ENCODE measurements at places on chromosomes 2 and 18.

- no peak for DNase-seq
These were observed 105.8 kb upstream of the LYPD6 start for GRCh38 chr2:149224543-149224942.

DNA sequence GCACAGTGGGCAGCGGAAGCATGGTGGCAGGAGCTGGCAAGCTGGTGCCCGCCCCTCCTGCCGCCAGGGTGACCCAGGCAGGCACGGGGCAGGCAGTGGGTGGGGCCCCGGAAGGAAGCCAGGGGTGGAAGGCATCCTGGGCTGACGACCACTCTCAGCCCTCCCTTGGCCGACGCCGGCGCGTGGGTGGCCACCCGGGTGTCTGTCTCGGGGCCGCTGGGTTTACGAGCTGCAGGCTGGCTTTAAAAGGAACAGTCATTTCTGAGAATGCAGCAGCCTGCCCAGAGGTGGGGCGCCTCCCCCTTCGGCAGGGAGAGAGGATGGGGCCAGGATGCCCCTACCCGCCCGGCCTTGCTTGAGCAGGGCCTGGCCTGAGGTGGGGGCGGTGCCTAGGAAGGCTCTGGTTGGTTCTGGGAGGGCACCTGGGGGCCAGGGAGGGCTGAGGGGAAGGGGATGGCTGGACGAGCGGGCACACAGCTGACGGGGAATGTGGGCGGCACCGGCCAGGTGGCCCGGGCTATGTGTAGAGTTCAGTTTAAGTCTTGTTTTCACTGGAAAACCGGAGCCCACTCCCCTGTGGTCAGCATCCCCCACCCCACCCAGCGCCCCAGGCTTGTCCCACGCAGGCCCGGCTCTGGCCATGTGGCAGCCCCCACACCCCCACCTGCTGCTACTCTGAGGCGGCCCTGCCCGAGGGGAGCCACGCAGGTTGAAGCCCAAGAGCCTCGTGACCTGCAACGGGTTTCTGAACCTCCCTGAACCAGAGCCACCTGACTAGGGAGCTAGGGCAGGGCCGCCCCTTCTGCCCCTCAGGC lies 6.3 kb downstream of the BOK start:
- DNase-seq = peak; percentile 64

DNA sequence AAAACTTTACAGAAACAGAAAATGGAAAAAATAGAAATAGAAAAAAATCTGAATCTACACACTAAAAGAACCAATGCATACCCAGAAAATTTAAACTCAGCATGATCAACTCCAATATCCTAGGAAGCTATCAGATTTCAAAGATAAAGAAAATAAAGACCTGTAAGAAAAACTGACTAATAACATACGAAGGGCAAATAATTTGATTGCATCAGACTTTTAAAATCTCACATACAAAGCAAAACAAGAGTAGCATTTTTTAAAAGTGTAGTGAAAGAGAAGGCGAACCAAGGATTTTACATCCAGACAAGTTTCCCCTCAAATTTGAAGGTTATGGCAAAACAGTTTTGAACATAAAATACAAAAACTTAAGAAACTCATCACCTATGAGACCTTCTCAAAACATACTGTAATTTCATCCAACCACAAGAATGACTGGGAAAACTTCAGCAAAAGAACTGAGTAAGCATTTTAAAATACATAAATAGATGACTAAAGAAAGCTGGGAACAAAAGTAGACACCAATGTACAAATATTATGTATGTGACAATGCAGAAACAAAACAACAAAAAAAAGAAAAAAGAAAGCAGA lies 54.8 kb downstream of the NBAS start:
- DNase-seq = no peak

DNA sequence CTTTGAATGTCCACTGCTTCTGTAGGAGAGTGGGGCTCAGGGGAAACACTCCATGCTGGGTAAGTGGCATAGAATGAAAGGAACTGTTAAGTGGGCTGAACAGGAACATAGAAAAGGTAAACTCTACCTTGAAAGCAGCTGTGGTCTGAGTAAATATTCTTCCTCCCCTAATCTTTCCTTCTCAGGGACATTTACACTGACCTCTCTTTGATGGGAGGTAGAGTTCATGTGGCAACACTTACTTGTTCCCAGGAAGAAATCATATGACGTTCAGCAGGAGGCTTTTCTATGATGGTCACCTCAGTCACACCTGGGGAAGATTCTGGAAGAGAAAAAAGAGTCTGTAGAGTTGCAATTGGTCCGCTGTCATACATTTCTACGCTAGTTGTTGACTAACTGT lies 10.2 kb downstream of the TPGS2 start:
- no peak for DNase-seq

GRCh38 chr2:109261906-109262631 lies 133.1 kb downstream of the SH3RF3 start:
- no peak for DNase-seq

DNA sequence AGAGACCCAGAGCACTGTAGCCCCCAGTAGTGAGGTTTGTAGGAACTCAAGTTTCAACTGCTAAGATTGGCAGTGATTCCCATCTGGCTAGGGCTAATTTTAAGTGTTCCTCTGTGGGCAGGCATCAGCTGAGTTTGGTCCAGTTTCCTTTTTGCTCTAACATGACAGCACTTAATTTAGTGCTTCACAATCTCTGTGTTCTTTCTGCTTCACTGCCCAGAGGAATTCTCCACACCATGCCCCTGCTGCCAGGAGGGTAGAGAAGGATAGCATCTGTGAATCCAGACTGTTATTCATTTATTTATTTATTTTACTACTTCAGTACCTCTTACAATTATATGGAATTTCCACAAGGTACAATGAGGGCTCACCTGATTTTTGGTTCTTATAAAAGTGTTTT lies 549.9 kb upstream of the FSIP2 start:
- no peak for DNase-seq

- no peak for DNase-seq
These were observed 864.4 kb upstream of the KLHL29 start for GRCh38 chr2:22520369-22521288.

GRCh38 chr2:20235655-20236305 lies 10.8 kb upstream of the SDC1 start:
- no peak for DNase-seq

DNA sequence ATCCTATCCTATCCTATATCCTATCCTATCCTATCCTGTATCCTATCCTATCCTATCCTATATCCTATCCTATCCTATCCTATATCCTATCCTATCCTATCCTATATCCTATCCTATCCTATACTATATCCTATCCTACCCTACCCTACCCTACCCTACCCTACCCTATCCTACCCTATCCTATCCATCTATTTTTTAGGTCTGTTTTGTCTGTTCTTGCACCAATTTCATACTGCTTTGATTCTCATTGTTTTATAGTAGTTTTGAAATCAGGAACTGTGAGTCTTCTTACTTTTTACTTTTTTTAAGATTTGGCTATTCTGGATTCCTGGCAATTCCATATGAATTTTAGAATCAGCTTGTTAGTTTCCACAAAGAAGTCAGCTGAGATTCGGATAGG lies 118.5 kb downstream of the TGFA start:
- no peak for DNase-seq

DNA sequence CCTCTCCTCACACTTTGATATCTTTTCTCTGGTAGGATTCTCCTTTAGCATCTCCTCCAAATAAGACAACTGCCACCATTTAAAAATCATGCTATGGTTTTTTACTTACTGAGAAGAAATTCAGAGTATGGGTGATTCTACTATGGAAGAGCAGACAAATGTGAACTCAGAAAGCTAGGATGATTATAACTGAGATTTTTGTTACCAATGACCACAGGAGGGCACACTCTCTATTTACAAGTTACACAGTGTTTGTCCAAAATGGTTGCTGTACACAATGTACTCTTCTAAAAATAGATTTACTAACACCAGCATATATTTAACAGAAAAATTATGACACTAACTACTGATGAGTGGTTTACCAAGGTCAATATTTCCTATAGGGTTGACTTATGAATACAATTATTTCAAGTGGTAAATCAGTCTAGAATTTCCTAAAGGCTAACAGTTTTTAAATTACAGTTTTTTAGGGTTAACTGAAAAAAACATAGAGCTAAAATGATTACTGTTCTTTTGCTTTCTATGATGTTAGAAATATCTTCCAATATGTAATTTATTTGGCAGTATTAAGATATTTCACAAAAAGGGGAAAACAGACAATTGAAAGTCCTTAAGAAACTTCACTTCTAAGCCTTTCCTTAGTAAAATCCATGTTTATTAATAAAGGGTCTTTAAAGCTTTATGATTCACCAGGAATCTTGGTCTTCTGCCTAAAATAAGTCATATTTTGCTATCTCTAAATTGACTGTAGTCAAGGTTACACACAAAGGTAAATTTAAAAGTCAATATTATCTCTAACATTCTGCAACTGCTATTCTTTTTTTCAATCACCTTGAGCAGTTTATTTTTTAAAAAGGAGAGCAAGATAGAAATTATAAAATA lies 57.2 kb downstream of the MAP4K3 start:
- DNase-seq = peak; percentile 75

- peak; percentile 72 for DNase-seq
These were observed 580.6 kb upstream of the SOX11 start for GRCh38 chr2:5111581-5111980.

DNA sequence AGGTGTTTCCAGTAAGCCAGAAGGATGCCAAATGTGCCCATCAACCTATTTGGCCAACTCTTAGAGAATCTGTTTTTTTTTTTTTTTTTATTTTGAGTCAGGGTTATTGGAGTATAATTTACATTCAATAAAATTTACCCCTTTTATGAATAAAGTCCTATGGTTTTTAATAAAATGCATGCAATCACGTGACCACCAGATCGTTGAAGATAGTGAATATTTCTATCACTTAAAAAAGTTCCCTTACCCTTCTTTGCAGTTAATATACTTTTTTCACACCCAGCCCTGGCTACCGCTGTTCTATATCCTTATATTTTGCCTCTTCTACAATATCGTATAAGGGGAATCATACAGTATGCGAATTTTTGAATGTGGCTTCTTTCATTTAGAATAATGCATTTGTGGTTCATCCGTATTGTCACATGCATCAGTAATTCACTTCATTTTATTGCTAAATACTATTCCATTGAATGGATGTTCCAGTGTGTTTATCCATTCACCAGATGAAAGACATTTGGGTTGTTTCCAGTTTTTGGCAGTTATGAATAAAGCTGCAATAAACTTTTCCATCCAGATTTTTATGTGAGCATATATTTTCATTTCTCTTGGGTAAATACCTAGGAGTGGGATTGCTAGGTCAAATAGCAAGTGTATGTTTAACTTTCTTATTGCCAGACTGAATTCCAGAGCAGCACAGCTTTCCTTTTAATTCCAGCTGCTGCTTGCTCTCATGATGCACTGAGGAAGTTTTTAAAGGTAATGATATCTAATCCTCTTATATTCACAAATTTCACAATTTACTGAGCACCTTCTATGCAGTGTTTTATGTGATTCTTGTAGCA lies 156.3 kb upstream of the NT5C1B start:
- DNase-seq = no peak
